ENCODE measurements at places on chromosomes 16 and 17.

GRCh38 chr16:81526935-81527334 is 82.3 kb downstream of the CMIP start:
- DNase-seq, result no peak

GRCh38 chr16:57966204-57966771 is 4.6 kb downstream of the CNGB1 start:
- no peak for DNase-seq

- no peak for DNase-seq
These were observed 115.9 kb downstream of the ANKRD11 start for GRCh38 chr16:89374393-89374960.

GRCh38 chr17:48545539-48545938 is 630 bp upstream of the HOXB2 start:
- DNase-seq, result no peak

GRCh38 chr17:68379177-68379510 is 78.2 kb downstream of the WIPI1 start:
- DNase-seq, result no peak

DNA sequence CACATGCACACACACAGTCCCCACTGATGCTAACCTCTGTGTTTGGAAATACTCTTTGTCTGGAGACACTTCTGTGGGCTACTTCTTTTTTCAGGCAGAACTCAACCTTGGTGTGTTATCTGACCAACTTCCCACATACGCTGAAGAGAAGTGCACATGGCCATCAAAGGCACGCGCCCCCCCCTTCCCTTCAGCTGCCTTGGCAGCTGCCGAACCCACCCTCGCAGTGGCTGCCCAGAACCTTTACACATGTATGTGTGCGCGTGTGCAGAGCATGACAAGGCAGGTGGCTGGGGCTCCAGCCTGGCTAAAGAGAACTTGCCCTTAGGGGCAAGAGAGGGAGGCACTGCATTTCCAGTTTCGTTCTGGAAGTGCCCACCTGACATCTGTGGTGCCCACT is 3.9 kb downstream of the RAPGEFL1 start:
- no peak for DNase-seq

DNA sequence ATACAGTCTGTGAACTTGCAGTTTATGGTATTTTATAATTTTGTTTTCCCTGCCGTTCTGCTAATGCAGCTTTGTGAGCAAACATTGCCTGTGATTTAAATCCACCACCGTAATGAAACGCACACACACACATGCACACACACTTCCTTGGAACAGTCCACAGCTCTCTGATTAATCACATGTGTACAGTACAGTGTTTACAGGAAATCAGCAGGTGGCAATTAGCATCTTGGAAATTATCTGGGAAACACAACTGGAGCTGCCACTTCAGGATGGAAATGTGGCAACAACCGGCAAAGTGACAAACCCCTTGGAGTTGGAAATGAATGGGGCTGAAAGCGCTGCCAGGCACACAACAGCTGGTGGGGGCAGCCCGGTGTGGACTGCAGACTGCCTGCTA is 12.9 kb upstream of the ZKSCAN2 start:
- DNase-seq, result no peak

- no peak for DNase-seq
These were observed 106.8 kb downstream of the ZNF778 start for GRCh38 chr16:89324056-89325010.
